Stimulated activated CD8-positive, alpha-beta memory T cell treated with anti-CD3 and anti-CD28 coated beads, Interleukin-15, amount 100 ng/mL, for 48 hours (primary cell): ENCODE measurements at places on chromosomes 16 and 17.

DNA sequence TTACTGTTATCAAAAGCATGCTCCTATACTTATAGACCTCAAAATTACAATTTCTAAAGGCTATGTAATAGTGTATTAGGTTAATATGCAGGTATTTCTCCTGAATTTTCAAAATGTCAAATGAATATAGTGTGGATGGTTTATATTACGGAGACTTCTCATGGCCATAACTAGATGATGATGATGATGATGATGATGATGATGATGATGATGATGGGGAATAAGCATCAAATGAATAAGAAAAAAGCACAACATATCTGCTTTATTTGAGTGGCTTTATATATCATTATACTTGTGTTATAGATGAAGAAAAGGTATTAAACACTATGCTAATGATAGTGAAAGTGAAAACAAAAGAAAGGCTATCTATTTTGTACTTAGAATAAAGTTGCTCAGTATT, 53.9 kb downstream of the CDC27 start:
- no peak for DNase-seq

GRCh38 chr16:13573903-13574302, 346.1 kb upstream of the ERCC4 start:
- no peak for DNase-seq

GRCh38 chr16:5490499-5490898, 392.9 kb upstream of the EEF2KMT start:
- DNase-seq, result peak; percentile 2

GRCh38 chr17:7294614-7295153, at the start of gene YBX2:
Gene YBX2 (minus strand): TSS chr17:7294639. CDS start chr17:7294500, 139 bp downstream.
- DNase-seq, result peak; percentile 70

GRCh38 chr17:31321481-31321880, at the start of gene EVI2A:
Gene EVI2A (minus strand): TSS chr17:31321622. CDS start chr17:31319013, 2,609 bp downstream.
- DNase-seq, result peak; percentile 71

DNA sequence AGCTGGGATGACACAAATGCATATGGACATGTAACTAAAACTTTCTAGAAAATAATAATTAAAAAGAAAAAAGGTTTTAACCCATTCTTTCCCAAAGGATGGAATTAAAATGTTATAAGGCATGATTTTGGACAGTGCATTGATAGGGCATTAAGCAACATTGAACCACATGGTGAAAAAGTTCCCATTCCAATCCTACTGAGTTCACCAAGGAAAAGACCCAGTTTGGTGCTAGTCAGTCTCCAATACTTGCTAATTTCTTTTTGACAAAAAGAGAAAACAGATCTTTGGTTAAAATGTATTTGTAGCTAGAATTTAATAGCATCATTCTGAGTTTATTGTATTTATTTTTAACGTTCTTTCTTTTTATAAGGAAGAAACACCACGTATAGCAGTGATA, 28.1 kb downstream of the EMP2 start:
- no peak for DNase-seq

DNA sequence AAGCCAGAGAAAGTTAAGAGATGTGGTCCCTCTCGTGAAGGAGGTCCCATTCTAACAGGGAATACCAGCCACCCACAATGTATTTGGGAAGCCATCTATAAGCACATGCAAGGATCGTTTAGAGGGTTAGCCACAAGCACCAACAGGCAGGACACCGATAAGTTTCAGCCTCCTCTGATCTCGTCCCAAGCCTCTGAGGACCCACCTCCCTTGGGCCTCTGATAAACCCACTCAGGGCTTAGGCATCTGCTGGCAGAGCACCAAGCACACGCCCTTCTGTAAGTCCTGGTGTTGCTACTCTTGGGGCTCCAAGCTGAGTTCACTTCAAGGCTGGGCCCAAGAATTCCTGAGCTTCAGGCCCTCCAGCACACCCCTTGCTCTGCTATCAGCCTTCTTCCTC, 5.4 kb upstream of the PNPO start:
- DNase-seq, result no peak

DNA sequence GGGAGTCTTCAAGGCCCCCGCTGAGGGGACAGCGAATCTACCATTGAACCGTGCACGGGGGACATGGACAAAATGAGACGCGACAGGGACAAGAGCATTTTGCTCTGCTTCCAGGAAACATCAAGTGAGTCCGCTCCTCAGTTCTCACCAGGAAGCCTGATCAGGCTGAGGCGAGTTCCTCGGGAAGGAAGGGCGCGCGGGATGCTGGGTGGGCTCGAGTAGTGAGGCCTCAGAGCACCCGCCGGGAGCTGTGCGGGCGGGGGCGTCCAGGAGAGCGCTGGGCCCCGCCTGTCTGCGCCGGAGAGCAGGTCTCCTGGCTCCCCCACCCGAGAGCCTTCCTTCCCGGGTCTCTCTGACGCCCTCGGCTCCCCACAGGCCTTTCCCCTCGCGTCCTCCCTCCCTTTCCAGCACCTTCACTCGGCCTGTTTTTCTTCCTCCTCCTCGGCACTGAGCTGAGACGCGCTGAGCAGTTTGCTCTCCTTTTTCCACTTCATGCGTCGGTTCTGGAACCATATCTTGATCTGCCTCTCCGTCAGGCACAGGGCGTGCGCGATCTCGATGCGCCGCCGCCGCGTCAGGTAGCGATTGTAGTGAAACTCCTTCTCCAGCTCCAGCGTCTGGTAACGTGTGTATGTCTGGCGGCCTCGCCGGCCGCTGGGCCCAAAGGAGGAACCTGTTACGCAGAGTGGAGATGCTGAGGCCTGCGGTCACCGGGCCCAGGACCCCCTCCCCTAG, 2.6 kb upstream of the HOXB5 start:
- DNase-seq, result no peak

DNA sequence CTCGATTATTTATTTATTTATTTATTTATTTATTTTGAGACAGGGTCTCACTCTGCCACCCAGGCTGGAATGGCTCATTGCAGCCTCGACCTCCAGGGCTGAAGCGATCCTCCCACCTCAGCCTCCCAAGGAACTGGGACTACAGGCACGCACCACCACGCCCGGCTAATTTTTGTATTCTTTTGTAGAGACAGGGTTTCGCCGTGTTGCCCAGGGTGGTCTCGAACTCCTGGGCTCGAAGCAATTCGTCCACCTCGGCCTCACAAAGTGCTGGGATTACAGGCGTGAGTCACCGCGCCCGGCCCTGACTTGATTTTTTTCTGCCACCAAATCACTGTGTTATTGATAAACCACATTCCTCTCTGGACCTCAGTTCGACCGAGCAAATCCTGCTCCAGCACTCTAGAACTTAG, 758 bp upstream of the RPL23A start:
- no peak for DNase-seq

DNA sequence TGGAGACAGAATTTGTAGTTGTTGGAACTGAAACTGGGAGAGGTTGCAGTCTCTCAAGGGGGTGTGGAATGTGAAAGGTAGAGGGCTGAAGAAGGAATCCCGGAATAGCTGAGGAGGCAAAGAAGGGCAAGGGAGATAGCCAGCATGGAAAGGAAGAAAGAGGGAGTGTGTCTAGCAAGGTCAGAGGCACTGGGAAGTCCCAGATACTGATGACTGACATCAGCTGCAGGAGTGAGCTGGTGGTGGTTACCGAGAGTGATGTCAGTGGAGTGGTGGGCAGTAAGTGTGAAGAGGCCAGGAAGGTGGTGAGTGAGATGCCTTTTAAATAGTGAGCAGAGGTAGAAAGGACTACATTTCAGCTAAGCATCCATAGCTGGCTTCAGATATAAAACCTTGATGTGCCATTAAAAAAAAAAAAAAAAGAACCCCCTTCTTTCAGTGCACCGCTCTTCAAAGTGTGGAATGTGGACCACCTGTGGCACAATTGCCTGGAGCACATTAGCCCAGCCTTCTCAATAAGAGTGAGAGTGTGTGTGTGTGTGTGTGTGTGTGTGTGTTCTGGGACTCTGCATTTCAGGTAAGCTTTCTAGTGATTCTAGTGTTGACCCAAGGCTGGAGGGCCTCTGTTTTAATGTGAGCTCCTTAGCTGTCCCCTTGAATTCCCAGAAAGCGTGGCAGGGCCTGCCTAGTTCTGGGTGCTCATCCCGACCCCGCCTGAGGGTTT, 8.5 kb downstream of the PRMT7 start:
- DNase-seq, result peak; percentile 51

GRCh38 chr17:50139950-50140885, 10.3 kb upstream of the SAMD14 start:
- DNase-seq, result peak; percentile 67

DNA sequence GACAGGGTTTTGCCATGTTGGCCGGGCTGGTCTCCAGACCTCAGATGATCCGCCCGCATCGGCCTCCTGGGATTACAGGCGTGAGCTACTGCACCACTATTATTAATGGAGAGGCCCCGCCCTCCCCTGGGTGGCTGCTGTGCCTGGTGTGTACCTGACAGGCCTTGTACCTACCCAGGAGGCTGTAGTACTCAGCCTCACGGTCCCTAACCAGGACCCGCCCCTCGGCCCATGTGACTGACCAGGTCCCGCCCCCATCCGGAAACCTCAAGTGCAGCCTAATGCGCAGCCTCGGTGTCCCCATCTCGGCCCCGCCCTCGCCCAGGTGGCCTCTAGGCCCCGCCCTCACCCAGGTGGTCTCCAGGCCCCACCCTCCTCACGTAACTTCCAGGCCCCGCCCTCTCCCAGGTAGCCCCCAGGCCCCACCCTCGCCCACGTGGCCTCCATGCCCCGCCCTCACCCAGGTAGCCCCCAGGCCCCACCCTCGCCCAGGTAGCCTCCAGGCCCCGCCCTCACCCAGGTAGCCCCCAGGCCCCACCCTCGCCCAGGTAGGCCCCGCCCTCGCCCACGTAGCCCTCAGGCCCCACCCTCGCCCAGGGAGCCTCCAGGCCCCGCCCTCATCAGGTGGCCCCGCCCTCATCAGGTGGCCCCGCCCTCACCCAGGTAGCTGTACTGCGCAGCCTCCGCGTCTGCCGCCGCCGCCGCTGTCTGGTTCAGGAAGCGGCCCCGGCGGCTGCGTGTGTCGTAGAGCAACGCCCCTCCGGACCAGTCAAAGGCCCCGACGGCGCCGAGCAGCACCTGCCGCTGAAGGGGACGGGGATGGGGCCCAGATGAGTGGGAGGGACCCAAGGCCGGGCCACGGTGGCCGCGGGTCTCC, 31.0 kb downstream of the HASPIN start:
- peak; percentile 31 for DNase-seq

- no peak for DNase-seq
Observed at GRCh38 chr17:80782536-80783427, 208.9 kb upstream of the CHMP6 start.

DNA sequence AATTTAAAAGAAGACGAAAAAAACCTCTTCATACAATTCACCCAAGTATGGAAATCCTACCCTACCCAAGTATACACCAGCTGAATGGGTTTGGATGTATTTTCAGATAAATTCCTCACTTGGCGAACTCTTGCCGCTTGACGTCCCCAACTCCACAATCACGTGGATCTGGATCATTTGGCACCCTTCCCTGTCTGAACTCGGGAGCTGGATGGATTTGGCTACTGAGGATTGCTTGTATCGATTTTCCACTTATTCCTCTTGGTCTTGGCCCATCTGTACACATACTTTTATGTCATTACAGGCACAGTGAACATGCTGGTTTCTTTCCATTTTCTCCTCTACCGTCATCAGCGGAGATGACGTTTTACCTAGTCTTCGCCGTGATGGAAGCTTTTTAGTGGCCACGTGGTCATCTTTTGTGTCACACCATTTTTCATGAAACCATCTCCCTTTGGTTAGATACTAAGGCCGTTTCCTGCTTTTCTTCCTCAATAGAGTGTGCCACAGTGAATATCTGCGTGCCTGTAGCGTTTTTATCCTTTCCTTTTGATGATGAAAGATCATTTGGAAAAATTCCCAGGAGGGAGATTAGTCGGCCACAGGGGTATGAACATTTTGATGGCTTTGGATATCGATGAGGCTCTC, 47.1 kb downstream of the CMIP start:
- DNase-seq, result no peak

- no peak for DNase-seq
Observed at GRCh38 chr17:79160980-79161636, 86.5 kb downstream of the ENGASE start.

GRCh38 chr16:27315333-27316037, 1.7 kb downstream of the IL4R start:
- DNase-seq, result peak; percentile 62

DNA sequence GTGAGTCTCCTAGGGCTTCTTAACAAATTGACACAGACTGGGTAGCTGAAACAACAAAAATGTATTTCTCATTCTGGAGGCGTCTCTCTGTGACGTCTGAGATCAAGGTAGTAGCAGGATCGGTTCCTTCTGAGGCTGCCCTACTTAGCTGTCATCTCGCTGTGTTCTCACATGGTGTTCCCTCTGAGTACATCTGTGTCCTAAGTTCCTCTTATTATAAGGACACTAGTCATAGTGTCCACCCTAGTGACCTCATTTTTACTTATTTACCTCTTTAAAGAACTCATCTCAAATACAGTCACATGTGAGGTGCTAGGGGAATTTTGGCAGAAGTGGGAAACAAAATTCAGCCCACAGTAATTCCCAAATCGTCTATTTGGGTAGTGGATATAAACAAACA, 529.1 kb downstream of the NPIPA7 start:
- no peak for DNase-seq

DNA sequence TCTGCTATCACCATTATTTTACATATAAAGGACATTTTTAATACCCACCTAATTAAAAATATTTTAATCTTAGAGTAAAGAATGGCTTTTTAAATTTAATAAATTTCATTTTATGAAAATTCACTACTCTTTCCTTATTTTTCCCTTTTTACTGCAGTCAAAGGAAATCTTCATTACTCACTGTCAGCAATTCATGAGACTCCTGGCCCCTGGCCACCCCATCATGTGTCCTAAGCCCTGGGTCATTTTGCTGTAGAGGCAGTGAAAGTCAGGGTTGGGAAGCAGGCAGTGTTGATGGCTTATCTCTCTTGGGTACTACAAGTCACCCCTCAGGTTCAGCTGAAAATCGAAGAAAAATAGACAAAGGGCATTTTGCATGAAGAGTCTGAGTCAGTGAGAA, 468.6 kb upstream of the CCL2 start:
- DNase-seq, result no peak

DNA sequence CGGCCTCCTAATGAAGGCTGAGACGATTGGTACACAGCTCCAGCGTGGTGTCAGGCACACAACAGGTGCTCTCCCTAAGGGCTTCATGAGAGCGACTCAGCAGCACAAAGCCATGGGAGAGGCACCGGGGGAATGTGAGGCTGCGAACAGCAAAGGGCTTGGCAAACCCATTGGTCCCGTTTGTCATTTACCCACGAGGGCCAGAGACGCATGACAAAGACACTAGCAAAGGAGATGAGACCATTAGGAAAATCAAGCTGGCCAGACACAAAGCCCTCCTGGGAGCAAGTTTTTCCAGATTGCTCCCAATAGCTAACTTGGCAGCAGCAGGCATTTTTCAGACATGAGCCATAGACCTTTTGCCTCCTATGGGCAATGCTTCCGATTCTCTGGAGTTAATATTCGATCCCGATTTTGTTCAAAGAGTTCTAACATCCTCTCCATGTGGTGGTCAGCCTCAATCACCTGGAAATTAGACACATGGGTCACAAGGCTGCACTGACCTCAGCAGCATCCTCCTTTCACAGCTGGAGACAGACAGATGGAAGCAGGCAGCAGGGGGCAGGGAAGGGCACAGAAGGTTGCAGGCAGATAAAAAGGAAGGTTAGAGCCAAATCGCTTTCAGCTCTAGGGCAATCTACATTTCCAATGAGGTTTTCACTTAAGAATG, 38.2 kb downstream of the TK2 start:
- no peak for DNase-seq
